ENCODE measurements at places on chromosomes 2 and 18. TPM values are rescaled to one million over a fixed set of nuclear protein-coding genes. Genes with fewer than 3 reads are reported as not detected.

The TRABD2A gene
- total RNA-seq, result 2.9 TPM

The FOXD4L1 gene
- total RNA-seq, result not detected

The TACR1 gene
- not detected for total RNA-seq

The SOWAHC gene
- total RNA-seq, result 8.5 TPM

The LRRTM4 gene
- total RNA-seq, result not detected

The SERPINB10 gene
- total RNA-seq, result 1.2 TPM

The COBLL1 gene
- 4.6 TPM for total RNA-seq

The ZBTB7C gene
- total RNA-seq, result 0.16 TPM

The SLC19A3 gene
- total RNA-seq, result 1.6 TPM

The GULP1 gene
- 34.6 TPM for total RNA-seq

The SERPINB11 gene
- total RNA-seq, result not detected

The NDC80 gene
- 27.7 TPM for total RNA-seq

The CIB4 gene
- not detected for total RNA-seq

The BMP10 gene
- total RNA-seq, result not detected

The CAPG gene
- 11.3 TPM for total RNA-seq

The UGT1A3 gene
- not detected for total RNA-seq

The LYPD6 gene
- total RNA-seq, result 0.53 TPM

The ZNF397 gene
- total RNA-seq, result 16.8 TPM

The SLC30A3 gene
- 0.24 TPM for total RNA-seq

The SF3B6 gene
- total RNA-seq, result 487 TPM

The BOLL gene
- total RNA-seq, result not detected

The TMEM131 gene
- total RNA-seq, result 11.6 TPM

The MFSD2B gene
- total RNA-seq, result not detected

The KYNU gene
- 165 TPM for total RNA-seq

The PROC gene
- not detected for total RNA-seq

The SMARCAL1 gene
- total RNA-seq, result 7.3 TPM

The ADD2 gene
- total RNA-seq, result 5.2 TPM

The LHCGR gene
- total RNA-seq, result not detected

The RAD51AP2 gene
- not detected for total RNA-seq

The GKN1 gene
- not detected for total RNA-seq

The ACTG2 gene
- total RNA-seq, result 0.24 TPM

The CTLA4 gene
- 1.8 TPM for total RNA-seq

The MYOM1 gene
- total RNA-seq, result 0.26 TPM

The CPSF3 gene
- 96.8 TPM for total RNA-seq
